ENCODE measurements at places on chromosomes 7 and 10. TPM values are rescaled to one million over a fixed set of nuclear protein-coding genes. Genes with fewer than 3 reads are reported as not detected.

SCIN gene
- 0.20 TPM for total RNA-seq

FOXL3 gene
- total RNA-seq = not detected

ERVW-1 gene
- not detected for total RNA-seq

ALOX5 gene
- 0.62 TPM for total RNA-seq

TAS2R5 gene
- total RNA-seq = 0.74 TPM

TPST1 gene
- 4.1 TPM for total RNA-seq

GATA3 gene
- 8.4 TPM for total RNA-seq

C10orf71 gene
- not detected for total RNA-seq

PNLIP gene
- not detected for total RNA-seq

OR2A5 gene
- not detected for total RNA-seq

GRCh38 chr10:32372000-32372875 is 25.3 kb upstream of the EPC1 start:
- H3K27ac ChIP-seq = peak overlapping the region; percentile 25
- H3K4me3 ChIP-seq = no peak overlapping the region
- peaks cover 59% of the 10 kb centered on the region for H3K4me1 ChIP-seq
- H3K36me3 ChIP-seq = peaks cover 18% of the 10 kb centered on the region
- no peaks in the 10 kb centered on the region for H3K27me3 ChIP-seq

- no peak overlapping the region for H3K4me3 ChIP-seq
- H3K36me3 ChIP-seq = no peaks in the 10 kb centered on the region
- H3K4me1 ChIP-seq = no peaks in the 10 kb centered on the region
- no peak for DNase-seq
- peaks cover 7% of the 10 kb centered on the region for H3K27me3 ChIP-seq
These were observed 235.1 kb downstream of the SORCS1 start for GRCh38 chr10:106929291-106929895.

GRCh38 chr10:75431180-75432111 is at the start of gene LRMDA:
Gene LRMDA, plus strand, starts transcription at chr10:75431624.
- H3K4me3 ChIP-seq = no peak within 1 kb of the TSS
- peaks cover 64% of the 10 kb centered on the region for H3K27me3 ChIP-seq
- H3K27ac ChIP-seq = no peak within 1 kb of the TSS

DNA sequence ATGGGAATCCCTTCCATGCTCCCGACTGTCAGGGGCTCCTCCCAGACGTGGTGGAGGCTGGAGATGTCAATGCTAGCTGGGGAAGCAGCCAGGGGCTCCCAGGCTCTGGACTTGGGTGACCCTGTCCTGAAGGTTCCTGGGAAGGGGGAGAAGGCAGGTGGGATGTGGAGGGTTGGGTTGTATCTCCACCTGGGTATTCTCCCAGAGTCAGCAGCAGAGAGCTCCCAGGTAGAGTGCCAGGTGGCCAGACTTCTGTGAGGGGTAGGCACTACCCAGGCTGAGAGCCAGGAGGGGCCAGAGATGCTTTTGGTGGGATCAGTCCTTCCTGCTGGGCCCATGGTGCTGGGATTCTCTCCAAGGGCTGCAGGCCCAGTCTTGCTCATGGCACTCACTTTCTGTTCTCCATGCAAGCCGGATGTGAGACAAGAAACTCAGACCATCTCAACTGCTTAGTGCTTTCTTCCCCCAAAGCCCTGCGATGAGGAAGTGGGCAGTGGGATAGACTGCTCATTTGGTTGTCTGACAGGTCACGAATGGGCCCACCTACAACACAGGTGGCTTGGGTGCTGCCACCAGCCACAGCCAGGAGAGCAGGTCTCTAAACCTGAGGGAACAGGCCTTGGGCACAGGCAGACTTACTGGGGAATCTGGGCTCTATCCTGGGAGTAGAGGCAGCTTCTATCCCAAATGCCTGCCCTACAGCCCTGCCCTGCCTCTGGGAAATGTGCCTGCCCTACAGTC is 52.5 kb upstream of the CAMK2B start:
- H3K36me3 ChIP-seq = peaks cover 2% of the 10 kb centered on the region
- H3K4me3 ChIP-seq = no peak overlapping the region
- DNase-seq = no peak
- peak overlapping the region; percentile 39 for H3K27ac ChIP-seq

DNA sequence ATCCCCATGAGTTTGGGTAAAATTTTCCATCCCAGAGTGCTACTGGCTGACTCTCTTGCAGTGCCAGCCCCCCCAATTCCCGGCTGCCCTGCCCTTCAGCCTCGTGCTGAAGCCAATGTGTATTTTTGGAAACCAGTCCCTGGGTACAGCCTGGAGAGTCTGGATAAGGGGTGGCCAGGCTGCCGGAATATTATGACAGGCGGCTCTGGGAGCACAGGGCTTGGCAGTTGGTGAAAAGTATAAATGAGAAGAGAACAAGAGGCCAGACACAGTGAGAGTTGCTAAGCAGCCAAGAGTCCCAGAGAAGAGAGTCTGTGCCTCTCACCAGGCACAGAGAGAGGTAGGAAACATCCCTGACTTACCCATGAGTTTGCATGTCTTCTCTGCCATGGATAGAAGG is 53.6 kb downstream of the TMEM130 start:
- H3K4me1 ChIP-seq = no peaks in the 10 kb centered on the region
- no peak for DNase-seq
- no peaks in the 10 kb centered on the region for H3K27me3 ChIP-seq
- no peak overlapping the region for H3K4me3 ChIP-seq

DNA sequence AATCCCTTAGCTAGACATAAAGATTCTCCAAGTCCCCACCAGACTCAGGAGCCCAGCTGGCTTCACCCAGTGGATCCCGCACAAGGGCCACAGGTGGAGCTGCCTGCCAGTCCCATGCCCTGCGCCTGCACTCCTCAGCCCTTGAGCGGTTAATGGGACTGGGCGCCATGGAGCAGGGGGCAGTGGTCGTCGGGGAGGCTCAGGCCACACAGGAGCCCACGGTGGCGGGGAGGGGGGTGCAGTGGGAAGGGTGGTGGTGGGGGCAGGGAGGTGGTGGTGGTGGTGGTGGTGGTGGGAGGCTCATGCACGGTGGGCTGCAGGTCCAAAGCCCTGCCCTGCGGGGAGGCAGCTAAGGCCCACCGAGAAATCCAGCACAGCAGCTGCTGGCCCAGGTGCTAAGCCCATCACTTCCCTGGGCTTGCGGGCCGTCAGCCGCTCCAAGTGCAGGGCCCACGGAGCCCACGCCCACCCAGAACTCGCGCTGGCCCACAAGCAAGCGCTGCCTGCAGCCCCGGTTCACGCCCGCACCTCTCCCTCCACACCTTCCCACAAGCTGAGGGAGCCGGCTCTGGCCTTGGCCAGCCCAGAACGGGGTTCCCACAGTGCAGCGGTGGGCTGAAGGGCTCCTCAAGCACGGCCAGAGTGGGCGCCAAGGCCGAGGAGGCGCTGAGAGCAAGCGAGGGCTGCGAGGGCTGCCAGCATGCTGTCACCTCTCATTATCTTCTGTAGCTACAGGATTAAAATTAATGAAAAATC is 732.5 kb upstream of the POM121L12 start:
- no peak for DNase-seq
- no peaks in the 10 kb centered on the region for H3K27me3 ChIP-seq
- no peaks in the 10 kb centered on the region for H3K4me1 ChIP-seq
- H3K27ac ChIP-seq = no peak overlapping the region
- H3K4me3 ChIP-seq = no peak overlapping the region
- no peaks in the 10 kb centered on the region for H3K36me3 ChIP-seq

DNA sequence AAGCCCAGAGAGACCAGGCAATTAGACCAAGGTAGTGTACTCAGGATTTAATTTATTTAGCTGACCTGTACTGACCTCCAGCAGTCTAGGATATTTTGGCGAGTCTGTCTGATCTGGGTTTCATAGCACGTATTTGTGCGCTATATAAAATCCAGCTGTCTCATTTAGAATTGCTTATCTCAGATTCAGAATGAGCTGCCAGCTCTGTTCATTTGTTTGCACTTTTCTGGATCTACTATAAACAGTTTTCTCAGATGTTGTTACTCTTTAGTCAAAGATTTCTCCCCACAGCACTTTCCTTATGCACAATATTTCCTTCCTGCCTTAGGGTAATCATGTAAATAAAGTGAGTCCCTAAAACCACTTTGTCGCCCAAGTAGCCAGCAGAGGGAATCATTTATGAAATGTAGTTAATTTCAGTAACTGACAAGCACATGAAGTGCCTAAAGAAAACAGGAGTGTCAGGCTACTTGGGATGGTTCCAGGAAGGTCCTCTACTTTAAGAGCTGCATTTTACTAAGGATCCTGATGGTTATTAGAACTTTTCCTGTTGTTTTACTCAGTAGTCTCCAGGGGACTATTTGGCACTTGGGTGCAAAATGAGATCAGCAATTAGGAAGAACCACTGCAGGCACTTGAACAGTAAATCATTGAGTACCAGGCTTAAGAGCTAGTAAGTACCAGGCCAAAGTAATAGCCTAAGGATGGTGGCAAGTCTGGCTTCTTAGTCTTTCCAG is 226.4 kb downstream of the TWIST1 start:
- H3K4me3 ChIP-seq = no peak overlapping the region
- no peak for DNase-seq
- H3K27me3 ChIP-seq = no peaks in the 10 kb centered on the region
- no peak overlapping the region for H3K27ac ChIP-seq

GRCh38 chr10:95531994-95532399 is 29.2 kb downstream of the SORBS1 start:
- no peak overlapping the region for H3K27ac ChIP-seq
- peaks cover 2% of the 10 kb centered on the region for H3K4me1 ChIP-seq
- no peak for DNase-seq
- H3K4me3 ChIP-seq = no peak overlapping the region
- H3K36me3 ChIP-seq = no peaks in the 10 kb centered on the region
- no peaks in the 10 kb centered on the region for H3K27me3 ChIP-seq

- H3K4me3 ChIP-seq = peak overlapping the region; percentile 11
- peak; percentile 22 for DNase-seq
- no peaks in the 10 kb centered on the region for H3K4me1 ChIP-seq
- no peaks in the 10 kb centered on the region for H3K36me3 ChIP-seq
These were observed 43.4 kb downstream of the PPIF start for GRCh38 chr10:79390551-79391229.

GRCh38 chr10:74824184-74824899 is 2.1 kb upstream of the KAT6B start:
- H3K27me3 ChIP-seq = no peaks in the 10 kb centered on the region
- H3K4me1 ChIP-seq = peaks cover 47% of the 10 kb centered on the region
- H3K4me3 ChIP-seq = peak overlapping the region; percentile 86
- H3K36me3 ChIP-seq = peaks cover 17% of the 10 kb centered on the region
- DNase-seq = peak; percentile 21

- no peaks in the 10 kb centered on the region for H3K36me3 ChIP-seq
- H3K27me3 ChIP-seq = no peaks in the 10 kb centered on the region
- no peak overlapping the region for H3K27ac ChIP-seq
- no peaks in the 10 kb centered on the region for H3K4me1 ChIP-seq
These were observed 103.3 kb upstream of the IGFBP3 start for GRCh38 chr7:46024263-46024916.
